Stimulated activated CD4-positive, alpha-beta T cell treated with anti-CD3 and anti-CD28 coated beads, Interleukin-4, amount 100 ng/mL, for 48 hours (primary cell): ENCODE measurements at places on chromosomes 12 and 14.

- DNase-seq, result no peak
Measured at GRCh38 chr12:89363084-89363483, 10.8 kb upstream of the DUSP6 start.

DNA sequence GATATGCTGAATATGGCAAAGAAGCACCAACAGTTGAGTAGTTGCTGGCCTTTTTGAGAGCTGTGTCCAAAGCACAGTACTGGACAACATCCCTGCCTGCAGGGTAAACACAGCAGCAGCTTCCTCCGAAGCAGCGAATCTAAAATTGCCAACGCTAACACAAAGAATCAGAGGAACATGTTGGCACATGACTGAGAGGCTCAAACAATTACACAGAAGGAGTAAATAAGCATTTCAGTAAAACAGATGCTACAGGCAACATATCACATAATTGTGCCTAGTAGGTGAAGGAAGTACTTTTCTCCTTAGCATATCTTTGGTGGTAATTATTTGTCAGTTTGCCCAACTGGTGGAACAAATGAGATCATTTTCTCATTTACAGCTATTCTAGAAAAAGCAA is 52.1 kb downstream of the KICS2 start:
- no peak for DNase-seq

DNA sequence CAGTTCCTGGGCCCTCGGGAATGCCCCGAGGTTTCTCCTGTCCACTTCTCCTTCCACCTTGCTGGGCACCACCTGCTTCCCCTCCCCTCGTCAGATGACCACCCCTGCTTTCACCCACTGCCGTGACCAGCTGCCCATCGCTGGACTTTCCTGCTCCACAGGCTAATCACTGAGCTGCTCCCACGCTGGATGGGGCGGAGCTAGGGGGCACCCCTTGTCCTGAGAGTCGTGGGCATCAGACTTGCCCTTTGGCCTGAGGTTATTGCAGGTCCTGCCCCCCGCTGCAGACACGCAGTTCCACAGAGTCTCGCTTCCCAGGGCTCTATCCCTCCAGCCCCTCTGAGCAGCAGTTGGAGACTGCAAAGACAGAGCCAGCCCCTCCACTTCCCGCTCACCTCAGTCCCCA is 427 bp downstream of the SLC6A12 start:
- no peak for DNase-seq

DNA sequence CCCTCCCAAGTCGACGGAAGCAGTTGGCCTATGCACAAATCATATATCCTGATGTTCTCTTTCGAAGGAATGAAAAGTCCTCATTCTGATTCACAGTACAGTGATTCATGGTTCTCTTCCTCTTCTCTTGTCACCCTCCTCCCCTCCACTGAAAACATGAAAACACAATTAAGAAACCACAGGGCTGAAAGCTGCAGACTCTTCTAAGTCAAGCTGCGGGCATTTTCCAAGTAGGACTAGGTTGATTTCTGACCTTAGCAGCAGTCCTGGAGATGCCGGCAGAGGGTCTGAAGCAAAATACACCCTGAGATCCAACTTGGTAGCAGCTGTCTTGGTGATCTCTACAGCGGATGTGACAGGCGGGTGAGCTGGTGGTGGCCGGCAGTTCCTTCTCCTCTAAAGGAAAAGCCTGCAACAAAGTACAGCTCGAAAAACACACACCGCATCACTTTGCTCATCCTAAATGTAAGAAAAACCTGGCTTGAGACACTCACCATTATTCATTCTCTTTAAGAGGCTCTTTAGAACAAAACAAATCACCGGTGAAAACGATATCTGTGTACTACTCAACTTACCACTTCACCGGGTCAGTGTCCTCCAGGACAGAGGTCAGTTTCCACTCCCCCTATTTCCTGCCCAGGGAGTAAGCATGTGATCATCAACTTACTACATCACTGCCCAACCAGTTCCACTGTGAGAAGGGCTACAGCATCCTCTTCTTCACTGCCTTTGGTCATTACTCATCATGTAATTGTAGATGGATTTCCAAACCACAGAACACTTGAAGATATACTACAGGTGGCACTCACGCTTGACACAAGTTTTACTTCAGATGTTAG is 6.0 kb downstream of the TMCC3 start:
- no peak for DNase-seq

- DNase-seq, result no peak
Measured at GRCh38 chr12:57118711-57119271, 7.6 kb upstream of the STAT6 start.

DNA sequence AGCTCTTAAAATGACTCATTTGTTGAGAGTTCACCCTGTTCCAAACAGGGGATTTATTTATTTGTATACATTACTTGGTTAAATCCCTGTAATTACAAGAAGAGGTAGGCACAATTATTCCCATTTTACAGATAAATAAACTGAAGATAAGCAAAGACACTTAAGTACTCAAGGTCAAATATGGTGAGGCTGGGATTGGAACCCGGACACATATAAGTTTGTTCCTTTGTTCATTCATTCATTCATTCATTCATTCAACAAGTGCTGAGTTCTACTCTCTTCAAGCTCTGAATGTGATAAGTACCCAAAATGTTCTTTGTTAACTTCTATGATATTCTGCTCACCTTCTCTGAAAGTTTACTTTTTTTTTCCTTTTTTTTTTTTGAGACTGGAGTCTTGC is 2.4 kb upstream of the TRIM9 start:
- DNase-seq, result no peak

GRCh38 chr12:124754949-124755800 is 108.5 kb downstream of the SCARB1 start:
- no peak for DNase-seq

GRCh38 chr12:89672589-89672979 is 36.1 kb downstream of the ATP2B1 start:
- no peak for DNase-seq

- no peak for DNase-seq
Measured at GRCh38 chr12:115632308-115632707, 645.2 kb downstream of the MED13L start.

GRCh38 chr12:32272465-32272864 is 126.9 kb upstream of the FGD4 start:
- DNase-seq, result no peak

GRCh38 chr12:49131051-49131893 is at the start of gene TUBA1B:
Gene TUBA1B, minus strand, starts transcription at chr12:49131395. Its CDS starts 95 bp downstream, at chr12:49131300.
- peak; percentile 90 for DNase-seq

DNA sequence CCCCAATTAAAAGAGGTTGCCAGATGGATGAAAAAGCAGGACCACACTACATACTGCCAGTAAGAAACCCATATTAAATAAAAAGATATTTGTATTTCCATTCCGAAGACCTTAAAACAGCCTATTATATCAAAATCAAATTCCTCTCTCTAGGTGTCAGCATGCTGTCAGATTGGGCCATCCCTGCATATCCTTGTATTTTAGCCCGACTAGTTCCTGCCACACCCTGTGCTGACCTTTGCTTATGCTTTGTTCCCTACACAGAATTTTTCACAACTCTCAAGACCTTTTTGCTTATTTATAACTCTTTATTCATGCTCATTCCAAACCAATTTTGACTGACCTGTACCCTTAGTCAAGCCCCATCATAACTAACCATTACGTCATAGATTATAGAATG is 12.8 kb downstream of the GSKIP start:
- no peak for DNase-seq

DNA sequence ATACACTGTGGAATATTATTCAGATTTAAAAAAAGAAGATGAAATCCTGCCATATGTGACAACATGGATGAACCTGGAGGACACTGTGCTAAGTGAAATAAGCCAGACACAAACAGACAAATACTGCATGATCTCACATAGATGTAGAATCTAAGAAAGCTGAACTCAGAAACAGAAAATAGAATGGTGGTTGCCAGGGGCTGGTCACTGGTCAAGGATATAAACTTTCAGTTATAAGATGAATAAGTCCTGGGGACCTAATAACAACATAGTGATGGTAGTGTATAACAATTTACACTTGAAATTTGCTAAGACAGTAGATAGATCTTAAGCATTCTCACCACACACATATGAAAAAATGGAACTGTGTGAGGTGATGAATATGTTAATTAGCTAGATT is 161.3 kb upstream of the TMCC3 start:
- DNase-seq, result no peak

- DNase-seq, result no peak
Measured at GRCh38 chr14:75441728-75442127, 13.9 kb downstream of the JDP2 start.

GRCh38 chr12:102950107-102950949 is 7.1 kb upstream of the ASCL1 start:
- no peak for DNase-seq

DNA sequence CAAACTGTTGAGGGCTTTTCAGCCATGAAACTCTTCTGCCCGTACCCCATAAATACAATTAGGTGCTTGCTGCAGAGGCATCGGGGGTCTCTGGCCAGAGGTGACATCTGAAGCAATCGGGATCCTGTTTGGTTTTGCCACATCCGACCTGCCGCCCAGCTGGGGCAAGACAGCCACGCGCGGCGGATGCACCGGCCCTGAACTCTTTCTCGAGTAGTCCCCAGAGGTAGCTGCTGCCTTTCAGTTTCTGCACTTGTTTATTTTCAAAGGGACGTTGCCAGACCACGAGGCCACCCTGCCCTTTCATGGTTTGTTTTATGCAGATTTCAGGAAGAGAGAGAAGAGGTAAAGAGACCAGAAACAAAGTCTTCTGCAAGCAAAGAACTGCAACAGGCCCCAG is 10.6 kb upstream of the MLXIP start:
- no peak for DNase-seq
